SK-N-MC (cell line): ENCODE measurements at places on chromosomes 7 and 10.

- no peak for DNase-seq
Measured at GRCh38 chr7:68770649-68771048, 827.6 kb upstream of the AUTS2 start.

DNA sequence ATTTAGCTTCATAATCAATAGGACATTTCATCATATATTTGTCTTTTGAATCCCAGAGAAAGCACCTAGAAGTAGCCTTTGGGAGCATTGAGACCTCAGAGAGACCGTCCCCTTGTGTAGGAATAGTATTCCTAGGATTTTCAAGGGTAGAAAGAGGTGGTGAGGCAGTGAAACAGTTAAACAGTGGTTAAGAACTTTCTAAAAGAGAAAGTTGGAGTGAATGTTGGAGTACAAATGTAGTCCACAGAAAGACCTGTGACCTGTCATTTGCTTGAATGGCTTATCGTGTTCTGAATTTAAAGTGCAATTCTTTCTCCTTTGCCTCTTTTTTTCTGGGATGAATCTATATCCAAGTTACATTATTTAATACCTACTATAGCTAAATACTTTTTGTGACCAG is 30.0 kb downstream of the GBF1 start:
- DNase-seq: no peak

- DNase-seq: no peak
Measured at GRCh38 chr7:117790731-117791130, 82.5 kb downstream of the CTTNBP2 start.

DNA sequence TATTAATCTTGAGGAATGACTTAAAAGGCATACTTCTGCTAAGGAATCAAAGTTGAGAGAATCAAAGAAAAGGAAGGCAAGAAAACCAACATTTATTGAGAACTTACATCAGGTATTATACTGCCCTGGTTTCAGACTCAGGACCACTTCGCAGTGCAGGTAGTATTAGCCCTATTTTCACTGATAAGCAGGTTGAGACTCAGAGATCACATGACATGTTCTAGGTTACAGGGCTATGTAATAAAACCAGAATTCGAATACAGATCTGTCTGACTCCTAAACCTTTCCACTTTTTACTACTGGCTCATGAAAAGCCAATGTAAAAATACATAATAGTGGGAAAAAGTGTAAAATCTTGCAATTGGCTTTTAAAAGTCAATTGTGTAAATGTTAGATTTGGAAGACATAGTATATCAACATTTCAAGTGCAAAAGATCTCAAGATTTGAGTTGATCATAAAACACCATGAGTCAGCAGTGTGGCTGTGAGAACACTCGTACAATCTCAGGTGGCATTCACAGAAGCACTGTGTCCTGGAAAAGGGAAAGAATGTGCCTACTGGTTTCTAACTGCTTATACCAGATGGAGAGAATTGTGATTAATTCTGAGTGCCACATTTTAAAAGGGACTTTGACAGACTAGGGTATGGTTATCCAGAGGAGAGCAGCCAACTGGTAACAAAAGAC is 195.8 kb upstream of the MKLN1 start:
- no peak for DNase-seq

DNA sequence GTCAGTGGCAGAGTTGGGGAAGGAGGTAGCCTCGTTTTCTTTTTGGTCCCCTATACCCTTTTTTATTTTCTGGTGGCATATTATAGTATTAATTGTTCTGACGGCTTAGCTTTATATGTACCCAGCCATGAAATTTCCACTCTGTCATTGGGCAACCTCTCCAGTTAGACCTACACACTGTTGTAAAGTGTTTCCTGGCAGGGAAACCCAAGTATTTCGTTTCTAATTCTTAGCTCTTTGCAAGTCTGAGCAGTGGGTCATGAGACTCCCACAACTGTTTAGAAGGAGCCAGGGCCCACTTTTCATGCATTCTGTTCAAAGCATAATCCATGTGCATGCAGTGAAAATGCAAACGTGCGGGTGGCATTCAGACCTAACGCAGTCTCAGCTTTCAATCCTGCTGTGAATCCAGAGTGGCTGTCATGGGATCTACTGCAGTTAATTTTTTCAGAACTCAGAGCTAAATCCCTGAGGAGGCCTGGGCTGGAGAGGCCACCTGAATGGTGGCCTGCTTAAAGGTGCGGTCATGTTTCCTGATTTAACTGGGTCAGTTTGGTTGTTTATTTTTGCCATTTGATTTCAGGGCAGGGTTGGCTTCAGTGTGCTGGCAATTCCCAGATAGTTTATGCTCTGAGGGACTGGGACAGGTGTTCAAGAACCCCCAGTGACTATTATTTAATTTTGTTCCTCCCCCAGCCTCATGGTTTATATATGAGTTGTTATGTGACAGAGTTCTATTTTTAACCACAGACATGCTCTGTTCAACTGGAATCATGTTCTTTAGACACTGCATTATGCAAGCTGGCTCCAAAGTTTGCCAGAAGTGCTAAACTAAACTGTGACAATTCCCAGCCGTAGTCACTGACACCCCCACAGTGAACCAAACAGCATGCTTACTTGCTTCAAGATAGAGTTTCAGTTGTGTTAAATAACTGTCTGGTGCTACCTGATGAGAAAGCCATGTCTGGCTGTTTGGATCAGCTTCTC is 27.4 kb upstream of the SYPL1 start:
- no peak for DNase-seq

DNA sequence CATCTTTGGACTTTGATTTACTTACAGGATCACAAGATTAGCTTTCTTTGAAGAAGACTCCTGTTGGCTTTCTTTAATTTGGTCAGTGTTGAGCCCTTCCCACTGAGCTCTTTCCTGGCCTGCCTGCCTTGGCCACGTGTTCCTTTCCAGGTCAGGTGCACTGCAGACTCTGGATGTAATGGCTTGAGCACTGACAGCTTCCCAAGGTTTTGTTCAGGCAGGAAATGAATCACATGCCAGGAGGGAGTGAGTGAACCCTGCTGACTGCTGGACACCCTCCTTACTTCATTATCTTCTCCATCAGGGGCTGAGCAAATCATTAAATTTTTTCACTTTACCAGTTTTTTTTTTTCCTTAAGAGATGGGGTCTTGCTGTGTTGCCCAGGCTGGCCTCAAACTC is 29.8 kb downstream of the SNX10 start:
- no peak for DNase-seq

- no peak for DNase-seq
Measured at GRCh38 chr7:22499044-22499443, 944 bp downstream of the STEAP1B start.

GRCh38 chr10:34804306-34804705 is 10.8 kb downstream of the PARD3 start:
- DNase-seq: no peak

- no peak for DNase-seq
Measured at GRCh38 chr10:46255801-46256747, 30.7 kb upstream of the ANTXRL start.

GRCh38 chr7:25379351-25380300 is 151.3 kb upstream of the NPVF start:
- no peak for DNase-seq

DNA sequence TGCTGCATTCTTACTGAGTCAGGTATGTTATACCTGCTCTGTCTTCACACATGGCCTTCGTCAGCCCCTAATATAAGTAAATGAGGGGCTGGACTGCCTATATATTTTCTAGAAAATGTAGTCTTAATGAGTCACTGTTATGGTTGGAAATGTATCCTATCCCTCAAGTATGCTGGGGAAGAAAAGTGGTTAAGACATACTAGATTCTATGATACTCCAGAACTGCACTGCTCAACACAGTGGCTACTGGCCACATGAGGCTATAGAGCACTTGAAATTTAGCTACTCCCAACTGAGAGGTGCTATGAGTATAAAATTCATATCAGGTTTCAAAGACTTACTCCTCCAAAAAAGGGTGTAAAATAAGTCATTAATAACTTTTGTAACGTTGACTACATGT is 104.3 kb upstream of the STEAP1B start:
- DNase-seq: no peak

GRCh38 chr10:104924101-104924795 is 283.2 kb downstream of the SORCS3 start:
- DNase-seq: no peak

DNA sequence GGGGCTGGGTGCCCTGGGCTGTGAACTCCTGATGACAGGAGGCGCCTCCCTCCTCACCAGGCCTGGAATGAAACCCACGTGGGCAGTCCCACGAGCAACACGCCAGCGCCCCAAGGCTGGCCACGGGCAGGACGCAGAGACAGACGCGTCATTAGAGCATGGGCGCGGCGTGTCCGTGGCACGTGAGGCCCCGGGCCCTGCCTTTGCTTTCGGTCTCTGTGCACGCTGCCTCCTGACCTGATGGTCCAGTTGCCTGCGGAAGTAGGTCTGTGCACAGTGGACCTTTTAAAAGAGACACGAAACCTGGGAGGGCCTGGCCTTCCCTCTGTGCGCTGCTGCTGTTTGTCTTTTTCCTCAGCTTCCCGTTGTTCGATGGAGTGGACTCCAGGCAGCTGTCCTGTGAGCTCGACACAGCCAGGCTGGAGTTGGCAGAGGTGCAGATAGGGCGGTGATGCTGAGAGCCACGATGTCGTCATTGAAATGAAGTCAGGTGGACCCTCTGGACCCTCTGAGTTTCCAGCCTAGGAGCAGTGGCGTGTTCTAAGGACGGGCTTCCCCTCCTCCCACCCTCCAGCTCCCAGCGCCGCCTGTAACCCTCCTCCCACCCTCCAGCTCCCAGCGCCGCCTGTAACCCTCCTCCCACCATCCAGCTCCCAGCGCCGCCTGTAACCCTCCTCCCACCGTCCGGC is 40.1 kb upstream of the CFAP46 start:
- DNase-seq: no peak

GRCh38 chr7:103113164-103113563 is 35.7 kb downstream of the NAPEPLD start:
- DNase-seq: no peak

GRCh38 chr7:44077681-44078091 is 4.6 kb downstream of the POLM start:
- no peak for DNase-seq

GRCh38 chr10:129799942-129800341 is 164.1 kb downstream of the EBF3 start:
- DNase-seq: no peak

DNA sequence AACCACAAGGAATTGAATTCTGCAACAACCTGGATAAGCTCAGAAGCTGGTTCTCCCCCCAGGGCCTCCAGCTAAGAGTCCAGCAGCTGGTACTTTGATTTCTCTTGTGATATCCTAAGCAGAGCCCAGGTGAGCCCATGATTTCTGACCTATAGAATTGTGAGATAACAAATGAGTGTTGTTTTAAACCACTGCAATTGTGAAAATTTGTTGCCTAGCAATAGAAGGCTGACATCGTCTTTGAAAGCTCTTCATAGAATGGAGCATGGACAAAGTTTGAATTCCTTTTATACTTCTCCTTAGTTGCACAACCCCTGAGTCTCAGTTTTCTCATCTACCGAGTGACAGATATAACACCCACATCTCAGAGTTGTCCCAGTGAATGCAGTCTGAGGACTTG is 129.9 kb downstream of the TEX36 start:
- no peak for DNase-seq

DNA sequence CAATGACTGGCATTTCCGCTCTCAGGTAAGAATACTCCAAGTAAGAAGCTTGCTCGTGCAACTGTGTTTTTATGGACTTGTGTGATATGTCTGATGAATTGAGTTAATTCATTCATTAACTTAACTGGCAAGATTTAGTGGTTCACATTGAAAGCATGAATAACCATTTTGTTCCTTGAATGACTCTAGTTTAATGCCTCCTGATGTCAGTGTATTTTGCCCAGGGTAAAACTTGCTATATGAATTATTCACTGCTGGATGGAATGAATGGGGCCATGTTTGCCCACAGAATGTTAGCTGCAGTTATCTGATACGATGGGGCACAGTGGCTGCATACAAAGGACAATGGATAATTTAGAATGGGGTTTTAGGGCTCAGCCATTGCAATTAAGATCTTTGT is 124.1 kb downstream of the ZNF365 start:
- DNase-seq: no peak

DNA sequence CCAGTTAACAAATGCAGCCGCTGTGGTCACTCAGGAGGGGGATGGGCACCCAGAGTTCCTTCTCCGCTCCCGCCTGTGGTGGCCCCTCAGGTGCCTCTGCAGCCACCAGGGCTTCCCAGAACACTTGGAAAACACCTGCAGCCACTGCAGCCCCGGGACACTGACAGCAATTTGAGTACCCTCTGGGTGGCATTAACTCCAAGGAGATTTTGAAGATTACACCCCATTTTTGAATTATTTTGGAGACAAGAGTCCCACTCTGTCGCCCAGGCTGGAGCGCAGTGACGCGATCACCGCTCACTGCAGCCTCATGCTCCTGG is 32.2 kb downstream of the IL15RA start:
- DNase-seq: no peak

- no peak for DNase-seq
Measured at GRCh38 chr7:78406531-78406930, 608.0 kb downstream of the PHTF2 start.

GRCh38 chr10:130218936-130219335 is 82.7 kb downstream of the GLRX3 start:
- no peak for DNase-seq

DNA sequence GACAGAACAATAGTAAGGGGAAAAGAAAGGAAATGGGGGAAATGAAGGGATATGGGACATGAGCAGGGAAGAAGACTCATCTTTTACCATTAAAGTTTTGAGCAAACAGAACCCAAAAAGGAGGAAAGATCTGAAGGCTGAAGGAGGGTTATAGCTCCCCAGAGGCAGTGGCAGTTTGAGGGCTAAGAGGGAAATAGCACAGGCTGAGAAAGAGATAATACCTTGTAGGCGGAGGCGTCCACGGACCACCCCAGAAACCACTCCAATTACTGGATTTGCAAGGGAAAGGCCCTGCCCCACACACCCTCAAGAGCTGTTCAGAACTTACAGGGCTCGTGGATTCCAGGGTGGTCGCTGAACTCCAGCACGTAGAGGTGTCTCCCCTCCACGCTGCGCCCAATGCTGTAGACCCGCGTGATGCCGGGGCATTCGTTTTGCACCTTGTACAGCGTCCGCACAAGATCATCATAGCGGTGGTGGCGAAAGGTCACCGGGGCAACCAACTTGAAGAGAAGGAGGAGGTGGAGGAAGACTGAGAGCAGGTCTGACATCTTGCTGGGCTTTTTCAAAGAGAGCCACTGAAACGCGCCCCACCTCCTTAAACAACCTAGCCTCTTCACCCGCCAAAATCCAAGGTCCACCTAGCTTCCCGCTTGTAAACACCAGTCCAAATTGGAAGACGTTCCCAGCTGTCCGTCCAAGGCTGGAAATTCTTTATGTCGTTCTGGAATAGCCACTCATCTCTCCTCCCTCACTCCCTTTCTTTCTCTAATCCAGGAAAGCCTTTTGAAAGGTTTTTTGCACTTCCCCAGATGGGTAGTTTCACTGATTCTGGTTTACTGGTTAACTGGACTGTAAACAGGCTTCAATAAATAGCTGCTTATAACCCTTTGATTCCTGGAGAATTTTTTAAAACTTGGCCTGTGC is at the start of gene CPN1:
Gene CPN1, minus strand, starts transcription at position 795 of the 927 bp plus-strand sequence. Its CDS starts 244 bp downstream, at position 551.
- no peak for DNase-seq
